Daoy (cell line): ENCODE measurements at places on chromosomes 6 and 20.

DNA sequence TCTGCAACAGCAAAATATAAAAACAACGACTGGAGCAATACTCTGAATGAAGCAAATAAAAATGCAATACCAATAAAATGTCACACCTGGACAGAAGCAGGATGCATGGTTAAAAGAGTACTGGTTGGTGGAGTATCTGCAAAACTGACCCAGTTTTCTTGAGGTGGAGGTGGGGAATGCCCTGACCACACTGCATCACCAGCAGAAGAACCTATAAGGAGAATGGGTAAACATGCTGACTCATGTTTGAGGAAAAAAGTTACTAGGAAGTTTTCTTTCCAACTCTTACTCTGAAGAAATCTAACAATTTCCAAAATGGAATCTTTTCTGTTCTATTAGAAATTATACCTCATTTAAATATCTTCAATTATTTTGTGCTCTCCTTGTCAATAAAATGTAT, 43.6 kb downstream of the REPS1 start:
- DNase-seq = peak; percentile 62

DNA sequence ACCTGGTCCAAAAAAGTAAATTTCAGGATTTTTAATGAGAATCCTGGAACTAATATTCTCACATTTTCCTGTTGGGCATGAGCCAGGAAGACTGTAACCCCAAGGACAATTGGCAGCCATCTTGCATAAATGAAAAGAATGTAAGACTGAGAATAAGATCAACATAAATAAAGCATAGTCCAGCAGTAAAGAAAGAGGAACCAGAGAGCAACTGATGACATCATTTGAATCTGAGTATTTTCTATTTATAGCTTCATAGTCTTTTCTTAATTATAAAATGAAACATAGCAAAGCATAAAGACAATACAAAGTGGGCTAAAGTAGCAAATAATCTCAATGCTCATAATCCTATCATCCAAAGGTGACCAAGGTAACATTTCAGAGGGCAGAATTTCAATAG, 26.6 kb upstream of the FBXL4 start:
- DNase-seq = no peak

DNA sequence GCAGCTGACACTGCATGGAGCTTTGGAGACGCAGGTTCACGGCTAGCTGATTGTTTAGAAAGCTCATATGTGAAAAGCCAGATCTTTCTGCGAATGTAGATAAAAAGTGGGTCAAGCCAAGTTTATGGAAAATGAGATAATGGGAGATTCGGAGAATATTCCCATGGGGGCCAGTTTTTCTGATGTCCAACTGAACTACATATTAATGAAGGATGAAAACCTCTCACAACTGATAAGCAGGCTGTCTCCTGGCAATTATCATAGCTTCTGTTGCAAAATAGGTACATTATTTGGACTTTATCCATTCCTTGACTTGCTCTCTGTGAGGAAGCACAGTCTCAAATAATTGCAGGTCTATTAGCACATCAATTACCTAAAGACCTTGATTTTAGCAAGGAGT, 21.1 kb downstream of the HDGFL1 start:
- no peak for DNase-seq

DNA sequence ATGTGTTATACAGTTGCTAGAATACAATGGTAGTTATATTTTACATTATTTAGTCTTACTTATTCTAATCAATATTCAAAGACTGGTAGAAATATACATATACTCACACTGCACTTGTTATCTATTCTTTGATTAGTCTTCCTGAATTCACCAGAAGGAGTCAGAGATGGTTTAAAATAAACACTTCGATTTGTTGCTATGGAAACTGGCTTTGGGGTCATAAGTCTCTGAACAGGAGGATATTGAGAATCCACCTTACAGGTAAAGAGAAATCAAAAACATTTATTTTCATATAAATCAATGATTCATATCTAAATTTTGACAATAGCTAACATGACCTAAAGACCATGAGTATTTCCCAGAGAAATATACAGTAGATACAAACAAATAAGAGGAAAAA, 41.6 kb downstream of the NUP153 start:
- no peak for DNase-seq

DNA sequence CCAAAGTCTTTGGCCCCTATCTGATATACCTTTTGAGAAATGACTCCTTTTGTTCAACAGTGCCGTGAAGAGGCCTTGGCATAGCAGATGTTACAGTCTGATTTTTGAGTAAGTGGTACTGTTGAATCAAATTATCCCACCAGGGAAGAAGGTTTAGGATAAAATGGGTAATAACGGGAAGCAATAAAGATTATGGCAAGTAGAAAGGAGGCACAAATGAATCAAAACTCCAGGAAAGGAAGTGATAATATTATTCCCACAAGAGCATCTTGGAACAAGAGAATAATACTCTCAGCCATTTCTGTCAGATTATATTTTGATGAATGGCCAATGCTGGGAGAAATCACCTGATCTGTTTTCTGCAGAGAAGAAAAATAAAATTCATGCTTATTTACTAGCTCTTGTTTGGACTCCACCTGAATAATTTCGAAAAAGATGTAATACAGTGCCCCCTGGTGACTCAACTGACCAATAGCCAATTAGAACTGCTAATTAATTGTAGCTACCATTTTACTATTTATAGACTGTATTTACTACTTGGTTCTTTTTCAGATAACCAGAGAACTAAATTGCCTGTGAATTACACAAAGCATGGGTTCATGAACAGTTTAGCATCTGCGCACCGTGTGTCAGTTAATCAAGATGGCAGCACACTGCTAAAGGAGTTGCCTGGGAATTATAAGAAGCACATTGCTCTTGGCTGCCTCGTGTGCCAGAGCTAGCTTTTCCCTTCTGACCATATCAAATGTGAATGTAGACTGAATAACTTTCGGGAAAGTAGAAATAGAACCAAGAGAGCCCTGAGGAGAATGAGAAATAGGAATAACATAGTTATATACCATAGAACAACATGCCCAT, 78.5 kb upstream of the TRDN start:
- peak; percentile 5 for DNase-seq

DNA sequence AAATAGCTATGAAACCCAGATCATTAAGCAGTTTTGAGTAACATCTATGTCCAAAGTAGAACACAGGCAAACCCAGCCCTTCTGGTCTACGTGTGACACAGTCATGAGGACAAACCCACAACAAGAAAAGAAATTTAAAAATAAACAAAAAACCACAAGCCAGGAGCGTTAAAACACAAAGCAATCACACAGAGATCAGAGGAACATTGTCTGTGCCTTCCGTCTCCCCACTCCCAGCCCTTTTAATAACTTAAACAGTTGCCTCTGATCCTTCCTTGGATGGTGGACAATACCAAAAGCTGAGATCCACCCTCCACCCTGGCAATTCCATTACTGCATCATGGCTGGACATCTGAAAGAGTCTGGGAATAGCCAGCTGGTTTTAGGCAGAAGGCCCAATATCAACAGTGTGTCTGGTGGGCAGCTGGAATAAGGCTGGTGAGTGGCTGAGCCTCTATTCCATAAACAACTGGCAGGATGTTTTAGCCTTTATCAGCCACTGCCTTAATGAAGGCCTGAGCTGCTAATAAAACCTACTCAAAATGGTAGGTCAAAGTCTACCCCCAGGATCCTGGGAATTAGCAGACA, 15.7 kb upstream of the LAMA4 start:
- no peak for DNase-seq
